GM23248 (cell line): ENCODE measurements at places on chromosomes 5 and 9.

DNA sequence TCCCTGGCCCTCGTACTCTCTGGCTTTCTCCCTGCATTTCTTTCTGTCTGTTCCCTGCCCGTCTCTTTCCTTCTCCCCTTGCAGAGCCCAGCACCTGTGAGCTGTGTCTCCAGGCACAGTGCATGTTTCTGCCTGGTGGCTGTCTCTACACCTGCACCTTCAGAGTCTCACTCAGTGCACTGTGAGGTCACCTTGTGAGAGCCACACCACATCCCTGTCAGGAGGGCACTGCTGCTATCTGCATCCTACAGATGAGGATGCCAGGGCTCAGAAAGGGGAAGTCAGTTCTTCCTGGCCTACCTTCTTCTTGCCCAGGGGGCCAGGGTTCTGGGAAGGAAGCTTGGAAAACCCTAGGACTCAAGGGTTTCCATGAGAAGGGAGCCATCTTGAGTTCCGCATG lies 69.7 kb upstream of the NEURL1B start:
- DNase-seq = no peak

DNA sequence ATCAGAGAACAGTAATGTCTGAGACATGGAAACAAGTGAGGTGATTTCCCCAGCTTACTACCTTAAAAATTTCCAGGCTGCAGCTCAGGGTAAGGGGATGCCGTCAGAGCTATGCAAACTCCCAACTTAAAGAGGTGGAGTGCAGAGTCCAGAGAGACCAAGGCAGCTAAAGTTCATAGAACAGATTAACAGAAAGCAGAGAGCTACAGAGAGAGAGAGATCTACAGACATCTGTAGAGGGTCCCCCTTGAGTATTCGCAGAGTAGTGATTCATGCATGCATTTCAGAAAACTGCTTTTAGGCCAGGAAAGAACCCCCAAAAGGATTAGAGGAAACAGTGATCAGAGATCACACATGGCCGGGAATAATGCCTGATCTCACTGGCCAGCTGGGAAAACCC lies 306.2 kb upstream of the PUM3 start:
- DNase-seq = no peak

DNA sequence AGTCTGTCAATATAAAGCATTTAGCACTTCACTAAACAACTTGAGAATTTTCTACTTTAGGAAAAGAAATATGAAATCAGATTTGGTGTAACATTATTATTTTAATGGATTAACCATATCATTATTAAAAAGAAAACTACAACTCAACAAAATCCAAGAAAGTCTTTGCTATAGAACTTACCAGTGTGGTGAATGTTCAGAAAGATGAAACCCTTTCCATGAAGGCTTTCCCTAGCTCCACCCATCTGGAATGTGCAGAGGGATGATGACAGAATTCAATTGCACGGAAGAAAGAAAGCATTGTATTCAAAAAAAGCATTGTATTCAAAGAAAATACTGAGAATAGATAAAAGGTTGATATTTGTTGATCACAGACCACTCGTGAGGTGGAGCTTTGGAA lies 328.6 kb upstream of the NUDT12 start:
- no peak for DNase-seq

DNA sequence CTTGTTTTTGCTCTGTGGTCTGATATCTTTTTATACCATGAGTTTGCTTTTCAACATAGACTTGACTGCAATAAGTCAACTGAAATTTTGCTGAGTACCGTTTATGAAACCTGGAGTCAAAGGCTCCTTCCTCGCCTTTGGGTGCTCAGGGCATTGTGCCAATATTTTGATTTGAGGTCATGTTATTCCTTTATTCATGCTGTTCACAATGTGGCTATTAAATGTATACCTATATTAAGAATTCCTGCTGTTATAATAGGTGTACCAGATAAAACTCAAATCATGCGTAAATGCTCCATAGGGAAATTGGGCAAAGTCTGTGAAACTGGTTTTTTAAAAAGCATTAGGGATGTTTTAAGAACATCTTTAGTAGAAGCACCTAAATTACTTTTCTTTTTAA lies 334.0 kb upstream of the NUDT12 start:
- no peak for DNase-seq

DNA sequence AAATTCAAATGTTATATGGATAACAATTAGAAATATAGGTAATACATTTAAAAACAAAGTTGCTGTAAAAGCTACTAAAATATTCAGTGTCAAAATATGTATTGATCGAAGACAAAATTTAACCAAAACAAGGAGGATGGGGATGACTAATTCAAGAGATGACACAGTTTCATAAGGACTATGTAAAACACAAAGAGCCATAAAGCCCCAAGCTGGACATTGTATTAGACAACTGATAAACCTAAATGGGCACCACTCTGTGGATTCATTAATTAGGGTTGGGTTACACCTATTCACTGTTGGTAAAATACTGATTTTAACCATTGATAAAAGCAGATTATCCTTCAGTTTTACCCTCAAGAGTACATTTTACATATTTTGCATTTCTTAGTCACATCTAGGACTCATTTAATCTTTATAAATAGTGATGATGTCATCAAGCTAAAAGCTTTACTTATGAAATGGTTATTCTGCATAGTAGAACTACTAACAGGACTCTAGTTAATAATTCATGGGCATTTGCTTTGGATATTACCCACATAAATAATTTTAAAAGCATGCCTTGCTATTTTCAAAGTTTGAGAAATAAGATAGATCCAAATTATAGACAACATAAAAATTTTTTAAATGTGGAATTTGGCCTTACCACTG lies 13.7 kb downstream of the TUT7 start:
- peak; percentile 65 for DNase-seq
